ENCODE measurements at places on chromosomes 5 and 9.

DNA sequence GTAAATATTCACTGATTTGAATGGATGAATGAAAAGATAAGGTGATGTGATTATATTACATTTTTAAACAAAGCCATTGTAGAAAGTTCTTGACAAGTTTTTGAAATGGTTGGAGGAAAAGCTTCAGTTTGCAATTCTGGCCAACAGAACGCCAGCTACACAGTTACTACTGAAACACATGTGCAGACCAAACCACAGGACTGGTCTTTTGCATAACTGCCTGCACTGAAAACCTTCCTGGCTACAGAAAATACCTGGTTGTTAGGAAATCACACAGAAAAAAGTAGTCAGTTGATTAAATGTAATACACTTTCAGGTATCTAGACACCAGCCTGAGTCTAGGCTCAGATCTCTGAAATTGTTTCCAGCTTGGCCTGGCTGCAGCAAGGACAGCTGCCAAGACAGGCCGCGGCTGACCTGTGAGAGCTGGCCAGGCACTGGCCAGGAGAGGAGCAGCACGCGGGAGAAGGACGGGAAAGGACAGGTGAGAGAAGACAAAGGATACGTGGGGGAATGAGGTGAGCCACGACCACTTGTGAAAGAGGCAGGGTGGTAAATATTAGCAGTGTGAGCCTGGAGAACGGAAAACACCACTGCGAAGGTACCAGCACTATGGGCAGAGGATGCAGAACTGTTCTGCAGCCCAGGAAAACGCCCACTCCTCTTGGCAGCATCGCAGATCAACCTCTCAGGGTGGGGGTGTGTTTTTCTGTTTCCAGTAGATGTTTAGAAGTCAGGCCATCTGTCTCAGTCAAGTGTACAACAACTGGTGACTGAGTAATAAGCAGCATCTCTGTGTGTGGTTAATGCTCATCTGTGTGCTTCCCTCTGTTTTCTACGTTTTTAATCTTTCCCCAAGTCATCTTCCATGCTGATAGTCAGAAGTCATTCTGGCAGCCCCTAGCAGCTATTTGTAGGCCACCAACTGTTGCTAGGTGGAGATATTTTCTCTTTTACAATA, 137.4 kb downstream of the SCAMP1 start:
- DNase-seq: no peak

DNA sequence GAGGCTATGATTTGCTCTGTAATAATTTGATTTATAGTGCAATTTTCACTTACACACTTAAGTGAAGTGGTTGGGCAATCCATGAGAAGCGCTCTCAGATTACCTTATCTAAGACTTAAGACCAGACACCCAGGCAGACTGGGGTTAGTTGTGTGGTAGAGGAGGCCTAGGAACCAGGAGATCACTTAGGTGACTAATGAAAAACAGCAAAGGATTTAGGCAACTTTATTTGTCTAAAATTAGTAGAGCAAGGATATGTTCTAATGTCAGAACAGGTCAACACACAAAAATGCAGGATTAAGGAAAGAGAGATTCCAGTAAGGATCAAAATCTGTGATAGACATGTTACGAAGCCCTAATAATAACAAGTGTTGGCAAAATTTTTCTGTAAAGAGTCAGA, 913.8 kb downstream of the TLE1 start:
- no peak for DNase-seq

DNA sequence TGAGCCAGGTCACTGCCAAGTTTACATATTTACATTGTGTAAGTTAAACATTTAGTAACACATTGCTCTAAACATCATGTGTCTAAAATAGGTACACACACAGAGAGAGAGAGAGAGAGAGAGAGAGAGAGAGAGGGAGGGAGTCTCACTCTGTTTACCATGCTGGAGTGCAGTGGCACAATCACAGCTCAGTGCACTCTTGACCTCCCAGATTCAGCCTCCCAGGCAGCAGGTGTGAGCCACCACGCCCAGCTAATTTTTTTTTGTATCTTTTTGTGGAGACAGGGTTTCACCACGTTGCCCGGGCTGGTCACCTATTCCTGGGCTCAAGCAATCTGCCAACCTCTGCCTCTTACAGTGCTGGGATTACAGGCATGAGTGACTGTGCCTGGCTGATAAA, 1045.3 kb downstream of the TLE1 start:
- DNase-seq: no peak

DNA sequence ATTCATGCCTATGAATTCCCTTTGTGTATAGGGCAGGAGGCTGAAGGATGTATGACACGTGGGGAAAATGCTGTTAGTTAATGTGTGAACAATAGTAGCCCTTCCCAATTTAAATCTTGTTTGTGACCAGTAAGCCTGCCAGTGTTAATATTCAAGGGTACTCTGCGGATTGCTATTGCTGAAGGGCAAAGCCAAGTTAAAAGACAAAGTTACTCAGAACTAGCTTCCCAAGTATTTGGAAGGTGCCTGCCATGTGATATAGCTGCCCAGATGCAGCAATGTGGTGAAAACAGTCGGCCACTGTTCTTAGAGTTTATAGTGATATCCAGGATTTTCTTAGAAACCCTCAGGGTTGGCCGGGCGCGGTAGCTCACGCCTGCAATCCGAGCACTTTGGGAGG, 34.6 kb downstream of the MARVELD2 start:
- DNase-seq: no peak

DNA sequence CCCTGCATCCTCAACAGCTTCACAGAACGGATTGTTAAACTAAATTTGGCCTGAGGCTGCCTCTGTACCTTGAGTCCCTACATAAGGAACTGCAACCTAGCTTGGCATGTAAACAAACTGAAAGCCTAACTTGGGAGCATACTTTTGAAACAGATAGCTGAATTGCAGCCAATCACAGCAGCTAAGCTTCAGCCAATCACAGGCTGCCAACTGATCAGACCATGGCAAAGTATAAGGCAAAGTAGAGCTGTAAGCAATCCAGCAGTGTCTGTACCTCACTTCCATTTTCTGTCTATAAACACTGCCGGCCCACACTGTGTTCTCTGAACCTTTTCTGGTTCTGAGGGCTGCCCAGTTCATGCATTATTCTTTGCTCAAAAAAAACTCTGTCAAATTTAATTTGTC, 8.9 kb upstream of the ZNF483 start:
- DNase-seq: no peak

DNA sequence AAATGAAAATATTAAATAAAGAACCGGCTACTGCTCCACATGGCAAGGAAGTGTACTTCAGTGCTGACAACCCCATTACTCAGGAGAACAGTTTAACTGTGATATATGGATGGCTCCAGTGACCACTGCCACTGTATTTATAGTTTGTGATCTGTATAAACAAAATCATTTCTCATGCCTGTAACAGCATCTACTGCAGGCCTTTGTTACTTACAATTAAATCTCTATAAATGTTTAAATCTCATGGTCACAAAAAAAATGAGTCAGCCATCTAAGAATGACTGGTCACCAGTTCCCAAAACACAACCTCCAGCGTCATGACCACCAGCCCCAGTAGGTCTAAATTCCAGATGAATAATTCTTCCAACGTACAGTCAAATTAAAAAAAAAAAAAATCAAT, 24.6 kb downstream of the SERINC5 start:
- DNase-seq: no peak

- no peak for DNase-seq
Observed at GRCh38 chr9:13431692-13432091, 152.2 kb upstream of the MPDZ start.

GRCh38 chr5:158755986-158756385, 343.7 kb downstream of the EBF1 start:
- DNase-seq: no peak

DNA sequence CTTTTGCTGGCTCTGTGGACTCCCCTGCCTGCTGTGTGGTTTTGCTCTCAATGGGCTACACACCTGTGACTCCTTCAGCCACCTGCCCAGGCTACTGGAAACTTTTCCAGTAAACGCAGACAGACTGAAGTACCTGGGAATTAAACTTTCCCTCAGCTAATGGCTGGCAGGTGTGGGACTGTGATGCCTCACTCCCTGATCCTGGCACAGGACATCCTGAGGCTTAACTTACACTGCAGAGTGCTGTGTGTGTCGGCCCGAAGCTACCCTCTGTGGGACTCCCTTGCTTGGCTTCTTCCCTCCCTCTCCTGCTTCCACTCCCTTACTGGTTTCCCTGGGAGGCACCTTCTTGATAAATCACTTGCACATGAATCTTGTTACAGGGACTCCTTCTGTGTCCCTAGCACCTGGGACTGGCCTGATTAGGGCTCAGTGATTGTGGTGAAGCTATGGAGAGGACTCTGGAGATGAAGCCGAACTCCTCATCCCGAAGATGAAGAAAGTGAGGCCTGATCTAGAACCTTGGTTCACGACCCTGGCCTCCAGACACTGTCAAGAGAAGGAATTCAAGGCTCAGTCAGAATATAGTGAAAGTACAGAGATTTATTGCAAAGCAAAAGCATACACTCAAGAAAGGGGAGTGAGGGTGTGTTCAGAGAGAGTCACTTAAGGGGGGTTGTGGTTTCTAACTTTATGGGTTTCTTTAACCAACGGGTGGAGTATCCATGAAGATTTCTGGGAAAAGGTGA, 113.4 kb upstream of the ALDH1B1 start:
- DNase-seq: no peak

DNA sequence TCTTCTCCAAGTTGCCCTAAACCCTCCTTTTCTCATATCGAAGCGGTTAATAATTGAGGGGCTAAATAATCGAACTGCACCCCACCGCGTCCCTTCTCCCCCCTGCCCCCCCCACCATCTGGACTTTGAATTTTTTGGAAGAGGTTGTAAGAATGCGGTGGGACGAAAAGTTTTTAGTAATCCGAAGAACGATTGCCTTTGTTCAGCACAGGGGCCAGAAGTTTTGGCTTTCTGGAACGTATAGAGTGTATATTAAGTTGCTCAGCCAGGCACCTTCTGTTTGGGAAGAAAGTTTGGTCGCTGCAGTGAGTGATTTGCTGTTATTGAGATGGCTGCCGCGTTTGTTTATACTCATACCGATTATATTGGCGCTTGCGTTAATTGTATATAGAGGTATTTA, 518 bp downstream of the ERBIN start:
- peak; percentile 1 for DNase-seq

DNA sequence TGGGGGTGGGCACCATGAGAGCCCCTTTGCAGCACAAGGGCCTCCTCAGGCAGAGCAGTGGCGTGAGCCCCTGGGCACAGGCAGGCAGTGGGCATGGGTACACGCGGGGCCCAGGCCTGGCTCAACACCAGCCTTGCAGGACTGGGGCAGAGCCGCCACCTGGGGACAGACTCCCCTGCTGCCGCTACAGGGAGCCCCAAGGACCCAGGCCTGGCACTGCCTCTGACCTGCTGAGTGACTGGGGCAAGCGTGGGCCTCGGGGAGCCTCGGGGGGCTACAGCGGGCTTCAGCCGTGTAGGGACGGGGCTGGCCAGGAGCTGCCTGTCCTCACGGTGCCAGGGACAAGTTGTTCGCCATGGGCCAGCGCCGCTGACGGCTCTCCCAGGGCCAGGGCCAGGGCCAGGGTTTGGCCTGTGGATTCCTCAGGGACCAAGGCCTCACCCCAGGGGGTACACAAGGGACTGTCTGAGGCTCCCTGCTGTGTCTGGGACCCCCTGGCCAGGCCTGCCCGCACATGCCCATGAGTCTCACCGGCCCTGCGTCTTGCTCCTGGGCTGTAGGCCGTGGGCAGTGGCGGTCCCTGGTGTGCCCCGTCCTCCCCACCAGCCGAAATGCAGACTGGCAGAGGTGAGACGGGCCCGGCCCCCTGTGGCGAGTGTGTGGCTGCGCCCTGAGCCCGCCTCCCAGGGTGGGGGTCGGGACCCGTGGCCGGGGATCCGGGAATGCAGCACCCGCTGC, 42.5 kb downstream of the KCNT1 start:
- DNase-seq: no peak

GRCh38 chr5:33257807-33258429, 182.8 kb upstream of the TARS1 start:
- DNase-seq: no peak

GRCh38 chr9:21287280-21287679, 17.8 kb downstream of the IFNA5 start:
- no peak for DNase-seq

All from T-helper 9 cell (primary cell).